Heart left ventricle (tissue), 16 donors: ENCODE measurements at places on chromosomes 3 and 15. TPM values are rescaled to one million over a fixed set of nuclear protein-coding genes. Genes with fewer than 3 reads are reported as not detected.

DNA sequence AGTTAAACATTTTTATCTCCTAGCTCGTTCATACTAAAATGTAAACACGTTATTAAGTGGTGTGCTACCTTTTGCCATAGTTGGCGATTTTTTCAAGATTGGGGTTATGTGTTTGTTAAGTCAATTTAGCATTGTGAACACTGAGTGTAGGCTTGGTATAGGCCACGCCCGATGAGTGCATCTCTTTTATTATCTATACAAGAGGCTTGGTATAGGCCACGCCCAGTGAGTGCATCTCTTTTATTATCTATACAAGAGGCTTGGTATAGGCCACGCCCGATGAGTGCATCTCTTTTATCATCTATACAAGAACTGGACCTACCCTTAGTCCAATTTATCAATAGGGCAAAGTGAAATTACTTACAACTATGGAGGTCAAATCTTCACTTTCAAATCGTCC, 70.4 kb downstream of the NIPA2 start:
- DNase-seq, result no peak

GRCh38 chr3:2024713-2025112, 74.0 kb upstream of the CNTN4 start:
- DNase-seq, result no peak

DNA sequence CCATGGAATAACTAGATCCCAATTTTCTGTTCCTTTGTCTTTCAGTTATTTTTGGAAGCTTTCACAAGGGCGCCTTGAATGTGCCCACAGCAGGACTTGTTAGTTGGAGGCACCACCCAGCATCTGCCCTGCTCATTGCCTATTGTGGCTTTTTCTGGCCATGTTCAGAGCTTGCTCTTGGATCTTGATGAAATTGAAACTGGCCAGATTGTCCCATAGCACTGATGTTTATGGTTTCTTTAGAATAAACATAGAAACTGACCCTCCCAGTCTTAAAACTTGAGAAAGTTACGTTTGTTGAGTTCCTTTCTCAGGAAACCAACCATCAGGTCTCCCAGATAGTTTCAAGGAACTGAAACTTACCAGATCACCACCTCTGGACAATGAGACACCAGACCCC, 474.7 kb downstream of the IL5RA start:
- DNase-seq, result no peak

- peak; percentile 76 for DNase-seq
Measured at GRCh38 chr3:62255758-62256157, 117.6 kb downstream of the FEZF2 start.

- DNase-seq, result no peak
Measured at GRCh38 chr3:38998086-38998485, 53.7 kb downstream of the SCN11A start.

DNA sequence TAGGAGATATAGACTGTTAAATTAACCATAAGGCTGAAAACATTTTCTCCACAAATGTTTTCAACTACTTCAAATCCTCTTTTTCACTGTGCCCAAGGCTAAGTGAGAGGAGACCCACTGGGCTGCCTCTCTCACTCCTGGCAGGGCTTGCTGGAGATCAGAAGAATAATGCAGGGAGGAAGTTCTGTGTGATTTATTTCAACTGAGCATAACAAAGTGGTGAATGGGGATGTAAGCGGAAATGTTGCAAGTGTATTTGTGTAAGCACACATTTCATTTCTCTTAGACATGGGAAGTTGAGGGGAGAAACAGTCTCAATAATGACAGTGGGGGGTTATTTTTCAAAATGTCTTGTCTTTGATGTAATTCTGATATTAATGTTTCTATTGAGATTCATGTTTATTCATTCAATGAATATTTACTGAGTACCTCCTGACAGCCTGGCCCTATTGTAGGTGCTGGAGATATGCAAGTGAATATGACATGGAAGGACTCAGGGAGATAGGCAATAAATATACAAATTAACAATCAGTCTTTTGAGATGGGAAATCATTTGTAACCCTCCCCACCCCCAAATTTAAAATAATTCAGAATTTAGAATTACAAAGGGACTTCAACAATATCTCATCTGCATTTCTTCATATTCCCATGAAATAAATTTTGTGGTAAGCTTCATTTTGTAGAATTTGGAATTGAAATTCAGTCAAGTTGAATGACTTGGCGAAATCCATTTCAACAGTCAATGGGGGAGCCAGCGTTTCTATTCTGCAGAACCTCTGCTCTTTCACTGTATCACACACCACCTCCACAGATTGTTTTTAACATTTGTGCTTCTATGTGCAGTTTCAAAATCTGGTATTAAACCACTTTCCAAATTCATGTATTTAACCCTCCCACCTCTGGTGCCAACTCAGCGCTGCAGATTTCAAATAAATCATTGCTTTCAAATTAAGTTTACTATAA, 247.2 kb downstream of the SLC9A9 start:
- DNase-seq, result no peak

DNA sequence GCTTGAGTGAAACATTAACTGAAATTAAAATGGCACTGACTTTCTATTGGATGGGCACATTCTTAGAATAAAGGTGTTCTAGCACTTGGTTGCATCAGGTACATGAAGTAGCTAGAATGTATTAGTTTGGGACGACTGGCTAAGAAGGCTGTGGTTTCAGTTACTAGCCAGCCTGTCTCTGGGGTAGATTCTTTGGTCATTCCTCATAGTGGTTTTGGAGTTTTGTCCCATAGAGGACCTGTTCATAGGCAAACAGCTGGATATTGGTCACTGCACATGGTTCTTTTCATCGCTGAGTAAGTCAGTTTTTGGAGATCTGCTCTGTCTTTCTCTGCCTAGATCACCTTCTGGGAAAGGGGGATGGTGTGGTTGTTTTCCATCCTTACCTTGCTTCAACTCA, 55.3 kb downstream of the ADAMTSL3 start:
- DNase-seq, result no peak

GRCh38 chr15:84645997-84646396, 8.1 kb downstream of the WDR73 start:
- no peak for DNase-seq

GRCh38 chr15:45921376-45921775, 286.5 kb downstream of the SQOR start:
- DNase-seq, result no peak

- DNase-seq, result no peak
Measured at GRCh38 chr15:71691458-71692417, 118.6 kb upstream of the NR2E3 start.

- DNase-seq, result peak; percentile 50
Measured at GRCh38 chr3:42179110-42179725, 86.8 kb downstream of the CCK start.

DNA sequence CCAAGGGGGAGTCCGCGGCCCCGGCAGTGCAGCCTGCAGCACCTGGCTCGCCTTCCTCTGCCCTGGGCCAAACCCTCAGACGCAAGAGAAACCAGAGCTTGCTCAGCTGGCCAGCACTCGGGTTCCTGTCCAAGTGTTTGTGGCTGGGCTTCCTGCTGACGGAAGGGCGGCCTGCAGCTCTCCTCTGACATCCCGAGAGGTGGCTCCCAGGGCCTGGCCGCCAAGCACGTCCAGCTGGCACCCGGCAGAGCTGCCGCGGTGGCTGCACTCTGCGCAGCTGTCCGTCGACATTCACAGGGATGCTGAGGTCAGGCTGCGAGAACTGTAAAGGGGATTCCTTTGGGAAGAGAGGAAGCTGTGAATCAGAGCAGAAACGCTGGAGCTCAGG, 85.6 kb downstream of the CPN2 start:
- DNase-seq, result peak; percentile 94

GRCh38 chr3:46987743-46988401, 8.4 kb downstream of the NBEAL2 start:
- DNase-seq, result peak; percentile 82

- DNase-seq, result no peak
Measured at GRCh38 chr3:46649436-46649835, 37.1 kb downstream of the FAM240A start.

GRCh38 chr3:46132565-46132964, 75.5 kb downstream of the CCR1 start:
- no peak for DNase-seq

DNA sequence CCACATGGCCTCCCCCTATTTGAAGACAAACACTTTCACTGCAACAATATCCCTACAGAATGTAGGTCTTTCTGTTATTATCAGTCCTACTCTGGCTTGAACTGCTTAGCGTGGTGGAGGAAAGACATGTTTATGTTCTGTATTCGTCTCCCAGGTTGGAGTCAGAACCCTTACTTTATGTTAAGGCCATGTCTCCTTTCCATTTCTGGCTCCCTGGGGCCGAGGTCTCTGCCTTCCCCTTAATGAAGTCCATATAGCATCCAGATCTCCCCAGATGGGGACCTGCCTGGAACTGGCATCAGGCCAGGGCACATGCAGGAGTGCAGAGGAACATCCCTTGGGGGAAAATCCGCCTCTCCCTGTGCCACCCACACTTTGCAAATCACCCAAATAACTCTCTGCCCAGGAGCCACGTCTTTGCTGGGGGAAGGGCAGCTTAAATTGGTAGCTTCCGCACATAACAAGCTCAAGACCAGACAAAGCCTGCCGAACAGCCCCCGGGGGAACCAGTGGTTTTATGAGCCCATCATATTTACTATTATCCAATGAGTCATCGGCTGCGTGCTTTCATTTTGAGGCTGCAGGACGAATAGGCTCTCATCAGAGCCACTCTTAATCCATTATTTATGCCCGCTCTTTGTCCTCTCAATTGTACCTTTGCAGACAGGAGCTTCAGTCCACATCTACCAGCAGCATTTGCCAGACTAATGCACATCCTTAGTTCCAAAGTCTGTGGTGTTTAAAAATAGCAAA, 237.0 kb downstream of the UACA start:
- no peak for DNase-seq

DNA sequence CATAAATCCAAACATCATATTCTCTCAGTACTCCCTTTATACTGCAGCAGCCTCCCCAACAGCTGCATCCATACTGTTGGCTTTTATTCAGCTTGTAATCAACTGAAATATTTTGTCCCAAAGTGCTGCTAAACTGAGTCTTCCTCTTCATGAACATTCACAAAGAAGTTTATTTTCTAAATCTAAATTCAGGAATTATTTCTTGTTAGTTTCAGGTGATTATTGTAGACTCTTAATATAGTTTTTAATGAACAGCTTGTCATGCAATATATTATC, 269.3 kb upstream of the UBE2E2 start:
- DNase-seq, result no peak

DNA sequence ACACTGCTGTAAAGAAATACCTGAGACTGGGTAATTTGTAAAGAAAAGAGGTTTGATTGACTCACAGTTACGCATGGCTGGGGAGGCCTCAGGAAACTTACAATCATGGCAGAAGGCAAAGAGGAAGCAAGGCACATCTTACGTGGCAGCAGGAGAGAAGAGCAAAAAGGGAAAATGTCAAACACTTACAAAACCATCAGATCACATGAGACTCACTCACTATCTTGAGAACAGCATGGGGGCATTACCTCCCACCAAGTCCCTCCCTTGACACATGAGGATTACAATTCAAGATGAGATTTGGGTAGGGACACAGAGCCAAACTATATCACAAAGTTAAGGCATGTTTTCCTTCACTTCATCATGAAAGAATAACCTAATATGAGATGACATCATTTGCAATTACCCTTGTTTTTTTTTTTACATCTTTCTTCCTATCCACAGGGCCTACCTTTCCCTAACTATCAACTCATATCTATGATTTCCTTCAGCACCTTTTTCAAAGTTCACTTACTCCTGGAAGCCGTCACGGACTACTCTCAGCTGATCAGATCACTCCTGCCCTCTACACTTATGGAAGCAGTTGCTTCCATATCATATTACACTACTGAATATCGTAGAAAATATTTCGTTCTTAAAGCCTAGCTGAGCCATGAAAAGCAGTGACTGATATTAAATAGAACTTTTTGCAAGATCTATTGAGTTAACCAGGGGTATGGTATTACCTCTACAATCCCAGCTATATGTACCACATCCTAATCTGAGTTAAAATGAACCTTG, 25.5 kb upstream of the ATP8B4 start:
- no peak for DNase-seq

GRCh38 chr3:42497009-42497731, 5.3 kb upstream of the VIPR1 start:
- no peak for DNase-seq

DNA sequence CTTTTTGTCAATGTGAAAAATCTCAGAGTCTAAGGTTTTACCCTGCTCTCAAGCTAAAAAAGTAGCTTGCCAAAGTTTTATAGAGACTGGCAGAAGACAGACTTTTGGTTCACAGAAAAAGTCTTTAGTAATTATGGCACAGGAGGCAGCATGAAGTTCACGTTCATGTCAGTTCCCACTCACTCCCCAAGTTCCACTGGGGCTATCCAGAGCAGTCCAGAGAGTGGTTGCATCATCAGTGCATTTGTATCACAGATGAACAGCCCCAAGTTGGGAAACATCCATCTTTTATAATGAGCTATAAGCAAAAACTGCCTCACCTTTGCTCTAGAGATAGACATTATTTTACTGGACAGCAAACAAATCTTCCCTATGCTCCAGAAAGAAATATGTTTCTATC, 454.1 kb upstream of the AGTR1 start:
- DNase-seq, result no peak

DNA sequence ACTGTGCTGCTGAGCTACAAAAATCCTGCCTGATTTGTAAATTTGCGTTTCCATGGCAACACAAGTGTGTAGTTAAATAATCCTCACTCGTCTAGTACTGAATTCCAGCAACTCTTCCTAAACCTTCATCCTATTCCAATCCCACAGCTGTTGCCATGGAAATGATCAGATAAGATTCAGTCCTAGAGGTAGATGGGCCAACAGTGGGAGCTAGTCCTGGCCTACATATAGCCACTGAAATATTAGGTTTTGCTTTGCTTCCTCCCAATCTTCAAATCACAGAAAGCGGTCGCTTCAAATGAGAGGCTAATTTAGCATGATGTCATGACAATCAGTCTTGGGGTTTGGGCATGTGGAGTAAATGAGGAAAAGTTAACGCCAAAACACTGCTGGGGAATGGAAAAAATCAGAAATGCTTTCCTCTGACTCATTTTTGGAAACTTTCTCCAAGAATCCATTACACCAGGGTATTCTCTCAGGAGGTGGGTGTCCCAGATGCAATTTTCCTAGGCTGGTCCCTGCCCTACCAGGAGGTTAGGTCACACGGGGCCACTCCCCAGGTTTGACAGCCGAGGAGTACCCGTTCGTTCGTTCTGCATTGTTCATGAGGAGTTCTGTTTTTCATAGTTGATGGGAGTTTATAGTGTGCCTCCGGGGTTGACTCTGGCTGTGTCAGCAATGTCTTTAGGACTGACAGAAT, 159.2 kb upstream of the SLCO3A1 start:
- peak; percentile 31 for DNase-seq

Gene ZPLD1
- 0.07 TPM for total RNA-seq

Gene TOP2B
- total RNA-seq, result 77.8 TPM

Gene CALML4
- 1.00 TPM for total RNA-seq

Gene PSTPIP1
- total RNA-seq, result 1.9 TPM

Gene IQCF2
- total RNA-seq, result not detected

Gene ANKUB1
- not detected for total RNA-seq

Gene ZNF621
- 7.6 TPM for total RNA-seq

Gene LEKR1
- 0.76 TPM for total RNA-seq

Gene CMC1
- 18.1 TPM for total RNA-seq

Gene CELF6
- 1.1 TPM for total RNA-seq

Gene GPR160
- 2.6 TPM for total RNA-seq

Gene C3orf52
- 4.9 TPM for total RNA-seq

Gene CFAP91
- total RNA-seq, result 1.4 TPM

Gene CKMT1A
- total RNA-seq, result 0.23 TPM

Gene C3orf49
- total RNA-seq, result not detected

Gene FBXW12
- not detected for total RNA-seq

Gene COPB2
- 57.4 TPM for total RNA-seq
